ENCODE measurements at places on chromosomes 5 and 9.

DNA sequence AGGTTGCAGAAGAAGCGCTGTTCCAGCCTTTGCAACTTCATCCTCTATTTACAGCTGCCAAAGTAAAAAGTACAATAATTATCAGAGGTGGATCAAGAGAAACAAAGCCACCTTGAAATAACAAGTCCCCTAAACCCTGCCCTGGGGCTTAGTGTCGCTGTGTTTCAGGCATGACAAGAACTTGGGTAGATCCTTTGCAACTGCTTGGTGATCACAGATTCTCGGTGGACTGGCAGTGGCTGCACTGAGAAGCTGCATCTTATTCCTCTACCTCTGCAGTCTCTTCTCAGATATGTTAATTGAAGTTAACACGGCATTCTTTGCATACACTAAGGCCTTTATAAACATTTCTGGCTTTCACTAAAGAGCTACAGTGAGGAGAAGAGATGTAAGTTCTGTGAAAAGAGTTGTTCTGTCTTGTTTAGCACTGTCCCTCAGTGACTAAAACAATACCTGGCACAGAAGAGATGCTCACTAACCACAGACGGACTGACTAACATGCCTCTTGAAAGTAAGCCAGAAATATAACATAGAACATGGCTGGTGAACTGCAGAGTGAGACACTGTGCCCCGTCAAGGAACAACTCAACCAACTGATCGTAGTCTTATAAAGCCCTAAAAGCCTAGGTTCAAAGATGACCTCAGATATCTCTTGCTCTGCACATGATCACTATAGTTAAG is 144.2 kb downstream of the MLLT3 start:
- no peak for DNase-seq

DNA sequence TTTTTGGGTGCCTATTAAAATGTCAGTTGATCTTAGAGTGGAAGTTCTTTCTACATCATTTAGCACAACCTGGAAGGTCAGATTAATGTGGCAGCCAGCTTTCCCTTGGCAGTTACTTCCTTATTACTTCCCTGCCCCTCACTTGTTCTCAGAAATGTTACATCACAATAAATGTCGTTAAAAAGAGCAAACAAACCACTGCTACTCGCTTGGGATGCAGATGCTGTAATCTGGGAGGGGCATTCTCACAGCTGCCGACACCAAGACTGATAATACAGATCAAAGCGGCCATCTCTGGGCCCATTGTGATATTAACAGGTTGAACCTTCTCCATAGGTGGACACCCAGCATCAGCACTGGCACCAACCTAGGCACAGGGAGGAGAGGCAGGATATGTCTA is 29.3 kb downstream of the PLAC8L1 start:
- DNase-seq, result no peak

DNA sequence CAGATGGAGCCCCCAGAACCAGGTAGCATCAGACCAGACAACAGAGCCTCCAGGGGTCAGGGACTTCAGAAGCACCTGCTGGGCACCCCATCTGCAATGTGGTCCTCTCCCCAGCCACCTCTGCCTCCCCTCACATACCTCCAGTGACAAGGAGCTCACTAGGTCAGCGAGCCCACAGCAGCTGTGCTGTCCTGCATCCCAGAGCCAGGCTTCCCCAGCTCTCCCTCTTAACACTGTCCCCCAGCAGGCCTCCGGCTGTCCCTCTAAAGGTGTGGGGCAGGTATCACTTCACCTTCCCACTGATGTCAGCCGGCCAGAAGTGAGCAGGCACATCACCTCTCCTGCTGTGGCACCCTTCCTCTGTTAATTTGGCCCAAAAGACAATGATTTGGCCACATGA is 83.6 kb downstream of the LMX1B start:
- no peak for DNase-seq

DNA sequence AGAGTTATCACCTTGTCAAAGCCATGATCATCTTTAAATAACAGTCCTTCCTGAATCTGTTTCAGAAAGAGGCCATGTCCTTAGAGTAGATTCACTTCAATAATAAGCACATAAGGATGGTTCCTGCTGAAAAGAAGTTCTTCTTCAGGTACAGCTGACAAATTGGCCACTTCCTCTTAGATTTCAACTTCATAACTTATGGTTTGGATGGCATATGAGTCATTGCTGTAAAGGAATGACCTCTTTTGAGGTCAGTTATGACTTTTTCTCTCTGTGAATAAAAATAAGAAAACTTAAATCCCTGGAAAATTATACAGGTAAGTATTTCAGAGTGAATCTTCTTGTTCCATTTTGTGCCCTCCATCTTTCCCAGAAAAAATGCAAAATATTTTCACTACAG is 555.3 kb upstream of the ZNF462 start:
- DNase-seq, result no peak

GRCh38 chr9:91746904-91747303 is 203.1 kb downstream of the ROR2 start:
- peak; percentile 30 for DNase-seq

GRCh38 chr5:173498739-173499470 is 117.5 kb downstream of the BOD1 start:
- no peak for DNase-seq

- no peak for DNase-seq
Measured at GRCh38 chr5:173907686-173908371, 19.7 kb downstream of the CPEB4 start.

GRCh38 chr5:109944461-109944860 is 254.7 kb downstream of the MAN2A1 start:
- no peak for DNase-seq

DNA sequence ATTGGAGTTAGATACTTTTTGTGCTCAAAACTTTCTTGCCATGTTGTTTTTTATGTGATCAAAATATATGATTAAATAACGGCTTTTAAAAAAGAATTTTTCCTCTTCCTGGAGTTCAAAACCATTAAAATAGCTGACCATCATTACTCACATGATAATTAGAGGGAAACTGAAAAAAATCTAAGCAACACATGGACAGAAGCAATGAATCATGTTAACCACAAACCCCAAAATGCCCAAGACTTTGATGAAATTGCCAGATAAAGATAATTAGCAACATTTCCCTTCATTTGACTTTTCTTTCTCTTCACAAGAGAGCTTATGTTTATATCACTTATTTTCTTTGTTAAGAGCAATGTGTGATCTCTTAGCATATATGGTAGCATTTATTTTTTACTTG is 1294.2 kb downstream of the EFNA5 start:
- DNase-seq, result no peak

DNA sequence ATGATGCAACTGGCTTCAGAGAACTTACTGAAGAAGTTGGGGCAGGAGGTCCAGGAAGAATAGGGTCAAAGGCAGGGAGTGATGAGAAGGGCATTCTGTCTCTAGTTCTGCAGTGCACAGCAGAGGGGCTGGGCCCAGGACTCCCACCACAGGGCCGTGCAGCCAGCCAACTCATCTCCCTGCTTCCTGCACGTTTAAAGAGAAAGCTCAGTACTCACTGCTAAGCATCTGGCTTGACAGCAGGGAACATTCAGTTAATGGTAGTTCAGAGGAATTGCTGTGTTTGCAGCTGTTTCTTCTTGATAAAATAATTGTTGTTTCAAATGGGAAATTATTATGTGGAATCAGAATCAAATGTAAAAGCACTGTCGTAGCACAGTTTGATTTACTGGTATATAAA is 25.6 kb upstream of the SCAMP1 start:
- DNase-seq, result no peak

GRCh38 chr9:84862810-84863287 is 193.3 kb downstream of the NTRK2 start:
- no peak for DNase-seq

GRCh38 chr5:44935262-44935661 is 126.5 kb downstream of the MRPS30 start:
- DNase-seq, result no peak
